NCI-H510A treated with DMSO at 0.1 percent for 48 hours (cell line): ENCODE measurements at places on chromosomes 1 and 21.

GRCh38 chr21:42242611-42243010 lies 23.7 kb downstream of the ABCG1 start:
- no peak for DNase-seq

- no peak for DNase-seq
Measured at GRCh38 chr1:209845408-209845725, 17.6 kb downstream of the UTP25 start.

DNA sequence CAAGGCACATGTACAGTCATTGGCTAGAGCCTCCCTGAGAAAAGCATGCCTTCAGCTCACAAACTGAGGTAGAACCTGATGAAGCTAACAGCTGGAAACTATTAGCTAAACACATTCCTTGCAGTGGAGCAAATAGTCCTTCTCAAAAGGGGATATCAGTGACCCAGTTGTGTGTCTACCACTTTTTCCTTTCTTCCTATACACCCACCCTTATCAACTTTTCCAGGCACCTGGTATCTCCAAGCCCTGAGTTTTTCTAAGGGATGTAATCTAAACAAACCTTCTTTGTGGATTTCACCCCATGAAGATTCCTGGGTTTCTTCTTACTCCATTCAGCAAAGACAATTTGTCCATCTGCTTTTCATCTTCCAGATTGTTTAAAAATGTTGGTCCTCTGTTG lies 10.5 kb upstream of the ZSWIM5 start:
- DNase-seq: no peak

DNA sequence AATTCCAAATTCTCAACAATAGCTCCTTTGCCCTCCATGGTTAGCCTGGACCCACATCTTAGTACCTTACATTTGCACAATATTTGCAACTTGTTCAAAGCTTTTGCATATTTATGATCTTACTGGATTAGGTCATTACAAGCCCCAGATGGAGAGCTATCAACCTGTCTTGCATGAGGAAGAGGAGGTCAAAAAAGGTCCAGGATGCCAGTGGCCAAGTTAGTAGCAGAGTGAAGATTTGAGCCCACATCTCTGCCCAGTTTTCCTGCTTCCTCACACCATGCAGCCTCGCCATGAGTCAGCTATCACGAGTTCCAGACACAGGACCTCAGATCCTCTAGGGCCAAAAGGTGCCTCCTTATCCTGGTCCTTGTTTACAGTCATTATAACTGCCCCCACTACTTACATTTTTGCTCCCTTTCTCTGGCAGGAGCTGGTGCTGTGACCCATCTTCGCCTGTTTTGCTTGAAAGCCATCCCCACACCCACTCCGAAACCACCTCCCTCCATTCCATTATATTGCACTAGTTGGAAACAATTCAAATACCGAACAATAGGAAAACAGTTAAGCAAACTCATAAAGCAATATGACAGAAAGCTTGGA lies 5.0 kb upstream of the AHCYL1 start:
- DNase-seq: no peak

- DNase-seq: no peak
Measured at GRCh38 chr1:147609358-147609757, 61.0 kb downstream of the ACP6 start.

DNA sequence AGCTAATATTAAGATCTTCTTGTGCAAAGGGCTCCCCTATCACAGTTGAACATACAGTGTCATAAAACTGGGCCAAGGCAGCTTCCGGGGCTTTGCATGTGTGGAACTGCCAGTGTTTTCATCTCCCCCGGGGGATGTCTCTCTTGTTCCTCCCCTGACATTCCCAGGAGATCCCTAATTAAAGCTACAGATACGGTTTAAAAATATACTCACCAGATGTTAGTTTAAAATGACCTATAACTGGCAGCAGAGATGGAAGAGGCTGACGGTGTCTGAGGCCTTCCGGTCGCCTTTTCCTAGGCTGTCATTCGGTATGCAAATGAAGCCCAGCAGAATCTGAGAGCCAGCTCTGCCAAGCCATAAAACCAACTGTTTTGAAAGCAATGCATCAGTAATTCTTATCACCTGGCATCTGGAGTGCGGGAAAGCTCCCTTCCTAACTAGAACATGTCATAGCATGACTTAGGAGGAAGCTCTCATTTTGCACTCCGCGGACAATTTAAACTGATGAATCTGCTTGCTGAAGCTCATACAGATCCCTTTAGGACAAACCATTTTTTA lies 436.5 kb upstream of the VAMP3 start:
- peak; percentile 98 for DNase-seq

- DNase-seq: no peak
Measured at GRCh38 chr1:178571807-178572206, 58.9 kb downstream of the TEX35 start.

DNA sequence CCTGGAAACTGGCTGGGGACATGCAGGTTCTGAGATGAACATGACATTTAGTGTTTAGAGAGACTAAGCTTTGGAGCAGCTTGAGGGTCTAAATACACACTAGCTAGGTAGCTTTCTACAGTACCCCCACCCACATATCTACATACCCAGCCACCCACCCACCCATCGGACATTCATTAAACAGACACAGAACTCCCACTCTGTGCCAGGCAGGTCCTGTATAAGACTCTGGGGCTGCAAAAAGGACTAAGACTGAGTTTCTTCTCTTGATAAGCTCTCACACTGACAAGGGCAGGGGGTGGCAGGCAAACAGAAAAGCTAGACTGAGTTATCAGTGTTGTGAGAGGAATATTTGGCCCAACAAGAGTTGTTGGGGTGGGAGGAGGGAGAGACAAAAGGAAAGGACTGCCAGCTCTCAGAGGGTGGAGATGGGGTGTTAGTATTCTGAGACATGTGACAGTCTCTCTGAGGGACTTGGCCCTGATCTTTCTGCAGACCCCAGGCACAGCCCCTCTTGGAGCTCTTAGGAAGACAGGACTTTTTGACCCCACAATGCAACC lies 6.8 kb downstream of the MAP7D1 start:
- DNase-seq: no peak

GRCh38 chr1:111509997-111510375 lies 6.6 kb upstream of the ADORA3 start:
- DNase-seq: no peak

GRCh38 chr1:155011004-155011416 lies 8.4 kb downstream of the ZBTB7B start:
- no peak for DNase-seq

DNA sequence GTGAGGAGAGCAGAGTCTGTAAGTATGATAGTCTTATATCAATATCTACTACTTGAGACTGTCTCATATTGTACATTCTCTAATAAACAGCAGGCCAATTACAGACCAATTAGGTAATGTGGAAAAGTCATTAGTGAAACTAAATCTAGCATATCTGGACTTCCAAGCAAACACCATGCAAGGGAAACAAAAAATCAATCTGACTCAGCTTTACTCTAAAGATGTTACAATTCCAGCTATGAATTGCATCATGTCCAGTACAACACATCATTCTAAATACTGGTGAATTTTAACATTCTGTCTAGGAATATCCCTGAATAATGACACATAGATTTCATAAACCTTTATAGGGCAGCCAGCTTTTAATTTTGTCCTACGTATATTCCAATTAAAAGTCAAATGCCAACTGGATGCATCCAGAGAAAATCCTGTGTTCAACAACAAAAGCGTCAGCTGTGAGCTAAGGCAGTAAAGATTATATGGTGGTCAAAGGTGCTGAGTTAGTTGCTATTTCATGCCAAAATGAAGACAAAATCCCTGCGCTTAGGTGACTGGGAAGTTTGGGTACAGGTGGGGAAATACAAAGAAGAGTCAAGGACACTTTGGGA lies 159.3 kb downstream of the TTLL7 start:
- DNase-seq: no peak

DNA sequence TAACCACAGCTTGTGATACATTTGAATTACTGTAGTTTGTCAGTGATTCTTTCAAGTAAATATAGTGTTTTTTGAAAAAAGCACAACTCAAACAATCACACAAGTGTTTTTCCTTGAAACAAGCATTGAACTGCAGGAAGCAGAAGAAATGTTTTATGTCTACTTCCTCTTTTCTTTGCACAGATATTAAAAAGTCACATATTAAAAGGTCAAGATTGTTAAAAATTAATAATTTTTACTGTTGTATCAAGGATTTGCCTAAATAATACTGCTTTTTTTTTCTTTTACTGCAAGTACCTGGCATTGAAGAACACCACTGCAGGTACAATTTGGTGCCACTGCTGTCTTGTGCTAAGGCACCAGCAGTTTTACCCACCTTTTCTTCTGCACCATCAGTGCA lies 214.2 kb upstream of the C1orf105 start:
- DNase-seq: no peak

DNA sequence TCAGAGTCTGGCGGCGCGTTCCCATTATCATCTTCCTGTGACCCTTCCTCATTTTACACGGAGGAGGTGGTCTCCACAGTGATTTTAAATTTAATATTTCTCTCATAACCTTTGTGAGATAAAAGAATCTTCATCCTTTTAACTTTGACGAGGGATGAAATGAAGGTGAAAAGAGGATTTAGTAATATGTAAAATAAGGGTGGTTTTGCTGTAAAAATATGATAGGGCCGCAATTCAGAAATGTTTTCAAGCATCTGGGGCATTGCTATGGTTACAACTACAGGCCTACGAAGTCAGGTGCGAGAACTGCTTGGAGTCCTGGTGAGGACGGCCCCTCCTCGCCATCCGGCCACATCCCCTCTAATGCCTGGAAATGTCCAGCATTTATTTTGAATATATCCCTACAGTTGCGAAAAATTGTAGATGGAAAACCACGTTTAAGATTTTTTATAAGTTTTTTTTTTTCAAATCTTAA lies 422 bp upstream of the RSBN1 start:
- DNase-seq: no peak

- no peak for DNase-seq
Measured at GRCh38 chr1:116933606-116934515, 24.1 kb downstream of the PTGFRN start.

DNA sequence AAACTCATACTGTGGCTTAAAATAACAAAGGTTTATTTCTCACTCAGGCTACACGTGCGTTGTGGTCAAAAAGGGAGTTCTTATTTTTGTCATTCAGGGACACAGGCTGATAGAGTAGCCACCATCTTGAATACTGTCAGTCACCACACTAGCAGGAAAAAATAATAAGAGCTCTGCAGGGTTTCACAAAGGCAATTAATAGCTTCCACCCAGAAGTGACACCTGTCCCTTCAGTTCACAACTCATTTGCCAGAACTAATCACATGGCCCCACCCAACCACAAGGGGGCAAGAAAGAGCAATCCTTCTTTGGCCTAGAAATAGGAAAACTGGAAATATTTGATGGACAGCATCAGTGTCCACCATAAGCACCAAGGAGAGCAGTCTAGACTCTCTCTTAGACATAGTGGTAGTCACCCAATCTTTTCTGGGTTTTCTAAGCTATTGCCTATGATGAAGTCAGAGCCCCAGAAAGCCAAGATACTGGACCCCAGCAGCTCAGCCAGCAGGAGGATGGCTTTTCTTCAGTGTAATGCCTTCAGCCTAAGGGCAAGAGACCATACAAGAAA lies 8.2 kb downstream of the HAPLN2 start:
- DNase-seq: peak; percentile 77

DNA sequence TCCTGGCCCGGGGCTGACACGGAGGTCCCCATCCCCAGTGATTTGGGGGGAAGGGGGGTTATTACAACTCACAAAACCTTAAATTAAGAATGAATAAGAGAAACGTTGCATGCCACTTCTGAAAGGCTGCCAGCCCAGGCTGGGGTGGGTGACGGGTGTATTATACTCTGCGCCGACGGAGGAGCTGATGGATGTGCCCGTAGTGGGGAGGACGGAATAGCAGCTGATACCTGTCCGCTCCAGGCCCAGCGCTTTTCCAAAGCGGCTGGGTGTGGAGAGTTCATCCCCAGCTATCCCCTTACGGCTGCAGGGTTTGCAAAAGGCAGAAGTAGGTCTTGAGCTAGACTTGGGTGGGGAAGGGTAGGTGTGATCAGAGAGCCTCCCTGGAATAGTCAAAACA lies 63.8 kb upstream of the CASZ1 start:
- DNase-seq: no peak

- no peak for DNase-seq
Measured at GRCh38 chr1:197913495-197914276, 3.5 kb upstream of the LHX9 start.

- no peak for DNase-seq
Measured at GRCh38 chr1:229296541-229296941, 25.6 kb downstream of the RAB4A start.

DNA sequence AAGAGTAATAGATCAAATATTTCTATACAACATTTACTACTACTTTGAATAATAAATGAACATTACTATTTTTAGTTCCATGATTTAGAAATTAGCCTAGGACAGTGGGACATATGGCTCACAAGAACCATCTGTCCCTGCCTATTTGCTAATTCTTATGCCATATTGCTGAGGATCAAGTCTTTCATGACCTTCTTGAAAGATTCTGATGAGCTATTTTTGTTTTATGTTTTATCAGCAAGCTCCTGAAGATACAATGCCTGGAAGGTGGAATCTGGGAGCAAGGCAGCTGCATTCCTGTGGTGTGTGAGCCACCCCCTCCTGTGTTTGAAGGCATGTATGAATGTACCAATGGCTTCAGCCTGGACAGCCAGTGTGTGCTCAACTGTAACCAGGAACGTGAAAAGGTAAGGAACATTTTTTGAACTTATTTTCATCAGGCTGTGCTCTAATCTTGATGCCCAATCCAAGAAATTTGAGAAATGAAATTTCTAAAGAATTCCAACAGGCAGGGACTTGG lies 326.7 kb downstream of the PAPPA2 start:
- DNase-seq: no peak

- no peak for DNase-seq
Measured at GRCh38 chr1:184588701-184589100, 166.0 kb downstream of the EDEM3 start.

GRCh38 chr1:67332653-67333529 lies 25.2 kb downstream of the IL12RB2 start:
- no peak for DNase-seq

DNA sequence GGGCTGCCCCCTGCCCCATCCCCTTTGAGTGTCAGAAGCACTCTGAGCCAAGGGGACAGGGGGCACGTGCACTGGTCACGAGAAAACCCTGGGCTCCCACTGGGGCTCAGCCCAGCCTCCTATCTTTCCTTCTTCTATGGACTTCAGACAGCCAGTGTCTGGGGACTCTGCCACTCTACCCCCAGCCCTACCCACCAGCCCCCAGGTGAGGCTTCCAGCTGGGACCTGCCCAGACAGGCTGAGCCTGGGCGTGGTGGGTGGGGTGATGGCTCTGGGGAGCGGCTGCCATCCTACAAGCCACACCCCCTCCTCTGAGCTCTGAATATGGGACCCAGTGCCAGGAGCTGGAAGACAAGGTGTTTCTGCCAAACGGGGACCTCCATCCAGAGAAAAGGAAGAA lies 8.0 kb upstream of the SFN start:
- DNase-seq: no peak

DNA sequence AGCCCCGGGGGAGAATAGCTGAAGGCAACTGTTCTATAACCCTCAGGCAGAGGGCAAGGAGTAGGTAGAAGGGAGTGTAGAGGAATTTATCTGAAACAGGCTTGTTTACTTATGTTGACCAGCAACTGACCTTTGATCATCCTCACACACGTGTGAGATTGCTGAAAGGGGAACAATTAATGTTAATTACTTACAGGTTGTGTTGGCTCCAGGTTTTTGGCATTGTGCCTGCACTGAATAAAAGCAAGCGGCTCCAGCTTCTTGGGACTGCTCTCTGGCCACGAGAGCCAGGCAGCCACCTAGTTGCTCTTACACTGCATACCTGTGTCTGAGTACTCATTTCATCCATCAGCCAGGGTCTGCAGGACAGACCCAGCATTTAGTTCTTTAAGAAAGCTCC lies 41.3 kb upstream of the ARHGEF10L start:
- DNase-seq: no peak
